ENCODE measurements at places on chromosomes 3 and 15.

- DNase-seq: no peak
Measured at GRCh38 chr3:115885621-115886020, 262.3 kb downstream of the GAP43 start.

DNA sequence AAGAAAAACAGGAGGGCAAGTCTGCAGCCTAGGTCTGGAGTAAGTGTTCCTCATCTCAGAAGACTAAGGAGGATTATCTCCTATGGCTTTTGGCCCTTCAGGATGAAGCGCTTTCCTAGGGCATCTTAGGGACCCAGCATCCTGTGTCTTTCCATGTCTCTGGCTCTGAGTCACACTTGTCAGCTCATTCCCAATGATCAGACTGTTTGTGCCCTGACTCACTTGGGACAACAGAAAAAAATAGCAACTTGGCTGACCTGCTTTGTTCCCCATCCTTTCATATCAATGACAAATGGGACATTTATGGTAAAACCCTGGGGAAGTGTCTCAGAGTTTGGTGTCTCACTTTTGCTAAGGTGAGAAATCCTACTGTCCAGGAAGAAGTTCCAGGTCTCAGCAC lies 76.2 kb upstream of the OXTR start:
- DNase-seq: no peak

GRCh38 chr15:51129535-51130188 lies 35.0 kb upstream of the TNFAIP8L3 start:
- DNase-seq: no peak

DNA sequence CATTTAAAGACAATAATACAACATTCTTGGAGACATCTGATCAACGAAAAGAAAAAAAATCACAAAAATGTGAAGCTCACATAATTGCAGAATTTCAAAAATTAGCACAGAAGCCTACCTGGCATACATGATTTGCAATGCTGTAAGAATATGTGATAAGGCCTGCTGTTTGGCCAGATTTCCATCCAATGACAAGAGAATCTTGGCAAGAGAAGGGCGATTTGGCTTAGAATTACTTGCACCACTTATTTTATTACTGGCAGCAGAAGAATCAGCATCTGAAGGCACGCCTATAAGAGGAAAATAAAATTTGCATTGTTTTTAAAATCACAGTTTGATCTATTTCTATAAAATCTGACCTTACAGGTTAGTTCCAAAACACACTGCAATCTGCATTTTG lies 70.3 kb upstream of the OCA2 start:
- no peak for DNase-seq

GRCh38 chr15:95563634-95564033 lies 766.9 kb upstream of the NR2F2 start:
- DNase-seq: no peak

All from HL-60 (cell line).